ENCODE measurements at places on chromosomes 5 and 9.
A peak's percentile ranks its signal among the peaks of the same experiment; 100 is the strongest.

DNA sequence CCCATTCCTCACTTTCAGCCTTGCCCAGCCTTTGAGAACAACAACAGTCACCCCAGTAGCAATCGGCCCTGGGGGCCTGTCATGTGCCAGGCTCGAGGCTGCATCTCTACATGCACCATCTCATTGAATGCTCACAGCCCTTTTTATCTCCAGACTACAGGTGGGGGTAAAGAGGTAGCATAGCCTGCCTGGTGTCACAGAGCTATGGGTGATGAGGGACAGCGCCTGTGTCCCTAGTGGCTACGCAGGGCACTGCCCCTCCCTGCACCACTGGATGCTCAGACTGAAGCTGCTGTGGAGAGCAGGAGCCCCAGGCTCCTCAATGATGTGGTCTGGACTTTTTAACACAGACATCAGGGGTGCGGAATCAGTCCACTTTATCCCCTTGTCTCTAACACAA lies 2.8 kb downstream of the CAMK2A start:
- no peak for DNase-seq

GRCh38 chr5:53490747-53491146 lies 10.3 kb downstream of the FST start:
- DNase-seq = no peak

DNA sequence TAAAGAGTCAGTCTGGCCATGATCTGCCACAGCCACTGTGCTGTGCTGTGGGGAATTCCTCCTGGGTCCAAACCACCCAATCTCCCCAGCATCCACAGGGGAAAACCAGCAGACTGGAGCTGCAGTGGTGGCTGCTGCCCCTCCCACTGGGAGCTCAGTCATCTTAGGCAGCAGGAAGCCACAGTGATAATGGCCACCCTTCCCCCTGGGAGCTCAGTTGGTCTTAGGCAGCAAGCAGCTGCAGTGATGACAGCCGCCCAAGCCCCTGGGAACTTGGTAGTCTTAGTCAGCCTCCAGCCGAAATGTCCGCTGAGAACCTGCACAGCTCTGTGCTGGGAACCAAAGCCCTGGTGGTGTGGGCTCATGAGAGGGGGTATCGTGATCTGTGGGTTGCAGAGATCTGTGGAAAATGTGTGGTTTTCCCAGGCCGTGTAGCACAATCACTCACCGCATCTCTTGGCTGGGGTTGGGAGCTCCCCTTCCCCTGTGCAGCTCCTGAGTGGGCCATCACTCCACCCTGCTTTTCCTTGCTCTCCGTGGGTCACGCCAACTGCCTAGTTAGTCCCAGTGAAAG lies 38.4 kb upstream of the SMIM15 start:
- no peak for DNase-seq

- DNase-seq = no peak
These were observed 87.7 kb downstream of the OSTF1 start for GRCh38 chr9:75176037-75176436.

DNA sequence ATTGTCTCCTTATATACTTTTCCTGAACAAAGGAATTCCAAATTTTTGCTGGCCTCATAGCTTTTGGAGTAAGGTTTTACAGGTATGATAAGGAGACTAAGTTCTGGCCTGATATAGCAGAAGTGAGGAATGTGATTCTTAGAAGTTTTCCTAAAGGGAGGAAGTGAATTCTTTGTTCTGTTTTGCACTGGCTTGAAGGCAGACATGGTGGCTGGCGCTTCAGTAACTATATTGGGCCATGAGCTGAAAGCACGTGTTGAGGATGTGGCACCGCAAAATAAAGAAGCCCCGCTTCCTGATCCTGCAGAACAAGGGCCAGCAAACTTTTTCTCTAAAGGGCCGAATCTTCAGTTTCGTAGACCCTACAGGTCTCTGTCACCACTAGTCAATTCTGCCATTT lies 224.2 kb downstream of the SNX18 start:
- no peak for DNase-seq

DNA sequence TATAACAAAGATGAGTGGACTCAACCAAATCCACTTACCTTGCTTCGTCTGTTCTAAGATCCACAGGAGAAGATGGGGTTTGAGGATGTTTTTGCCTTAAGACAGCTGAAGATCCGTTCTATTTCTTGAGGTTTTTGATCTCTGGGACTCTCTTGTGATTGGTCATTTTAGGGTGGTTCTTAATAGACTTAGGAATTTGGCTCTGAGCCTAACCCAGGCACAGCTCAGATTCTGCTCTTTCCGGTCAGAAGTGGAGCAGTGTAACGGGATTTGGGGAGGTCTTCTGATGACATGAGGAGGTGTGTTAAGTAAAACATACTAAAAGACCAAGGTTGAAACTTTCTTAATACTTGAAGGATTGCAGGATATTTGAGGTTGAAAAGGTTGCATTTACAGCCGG lies 166.9 kb downstream of the DMRT2 start:
- no peak for DNase-seq

DNA sequence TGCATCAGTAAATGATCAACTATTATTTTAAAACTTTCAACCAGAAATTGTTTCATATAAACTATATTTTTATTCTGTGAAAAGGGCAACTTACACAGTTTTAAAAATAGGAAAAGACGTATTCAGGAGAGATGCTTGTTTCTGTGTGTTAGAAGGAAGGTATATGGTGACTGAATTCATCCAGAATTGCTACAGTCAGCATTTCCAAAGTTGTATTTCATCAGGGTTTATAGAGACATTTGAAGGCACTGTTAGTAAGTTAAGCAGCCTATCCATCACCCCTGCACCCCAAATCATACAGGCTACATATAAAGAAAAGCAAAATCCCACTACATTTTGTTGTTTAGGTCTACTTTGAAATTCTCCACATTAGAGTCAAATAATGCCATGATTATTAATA lies 716.0 kb downstream of the KCTD16 start:
- DNase-seq = no peak

GRCh38 chr5:41797662-41798061 lies 72.6 kb downstream of the OXCT1 start:
- DNase-seq = no peak

DNA sequence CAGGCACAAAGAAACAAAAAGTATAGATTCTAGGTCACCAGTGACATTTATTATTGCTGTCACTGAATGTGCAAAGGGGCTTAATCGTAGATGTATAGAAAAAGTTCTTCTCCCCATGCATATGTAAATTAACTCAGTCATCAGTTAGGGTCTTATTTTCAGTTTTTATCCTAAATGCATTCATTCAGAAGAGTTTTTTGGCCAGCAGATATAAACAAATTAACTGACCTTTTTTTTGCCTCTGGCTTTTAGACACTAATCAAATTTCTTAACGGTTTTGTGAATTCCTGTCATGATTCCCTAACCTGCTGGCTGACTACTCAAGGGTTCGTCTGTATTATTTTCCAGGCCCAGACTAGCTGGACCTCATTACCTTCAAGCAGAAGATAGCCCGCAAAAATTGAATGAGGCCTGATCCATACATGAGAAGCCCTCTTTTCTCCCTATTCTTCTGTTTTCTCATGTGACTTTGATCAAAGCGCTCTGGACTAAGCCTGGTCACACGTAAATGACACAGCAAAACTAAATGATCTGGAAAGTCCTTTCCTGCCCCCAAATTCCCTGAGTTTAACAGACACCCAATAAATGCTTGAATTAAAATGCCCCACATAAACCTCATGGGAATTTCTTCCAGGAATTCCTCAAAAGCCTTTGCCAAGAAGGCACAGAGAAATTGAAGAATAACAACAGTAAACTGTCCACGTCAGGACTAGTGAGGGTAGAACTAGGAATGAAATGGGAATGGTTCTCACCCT lies 83.7 kb downstream of the MYO10 start:
- no peak for DNase-seq

GRCh38 chr9:84845956-84846900 lies 176.7 kb downstream of the NTRK2 start:
- DNase-seq = no peak

DNA sequence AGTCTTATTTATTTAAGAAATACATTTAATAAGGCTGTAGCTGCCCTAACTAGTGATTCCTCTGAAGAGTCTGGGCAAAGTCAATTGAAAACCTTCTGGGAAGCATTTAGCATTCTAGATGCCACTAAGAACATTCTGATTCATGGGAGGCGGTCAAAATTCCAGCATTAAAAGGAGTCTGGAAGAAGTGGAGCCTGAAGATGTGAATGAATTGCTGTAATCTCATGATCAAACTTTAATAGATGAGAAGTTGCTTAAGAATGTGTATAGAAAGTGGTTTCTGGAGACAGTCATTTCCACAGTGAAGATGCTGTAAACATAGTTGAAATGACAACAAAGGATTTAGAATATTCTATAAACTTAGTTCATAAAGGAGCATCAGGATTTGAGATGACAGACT lies 61.4 kb downstream of the WDR41 start:
- DNase-seq = no peak

DNA sequence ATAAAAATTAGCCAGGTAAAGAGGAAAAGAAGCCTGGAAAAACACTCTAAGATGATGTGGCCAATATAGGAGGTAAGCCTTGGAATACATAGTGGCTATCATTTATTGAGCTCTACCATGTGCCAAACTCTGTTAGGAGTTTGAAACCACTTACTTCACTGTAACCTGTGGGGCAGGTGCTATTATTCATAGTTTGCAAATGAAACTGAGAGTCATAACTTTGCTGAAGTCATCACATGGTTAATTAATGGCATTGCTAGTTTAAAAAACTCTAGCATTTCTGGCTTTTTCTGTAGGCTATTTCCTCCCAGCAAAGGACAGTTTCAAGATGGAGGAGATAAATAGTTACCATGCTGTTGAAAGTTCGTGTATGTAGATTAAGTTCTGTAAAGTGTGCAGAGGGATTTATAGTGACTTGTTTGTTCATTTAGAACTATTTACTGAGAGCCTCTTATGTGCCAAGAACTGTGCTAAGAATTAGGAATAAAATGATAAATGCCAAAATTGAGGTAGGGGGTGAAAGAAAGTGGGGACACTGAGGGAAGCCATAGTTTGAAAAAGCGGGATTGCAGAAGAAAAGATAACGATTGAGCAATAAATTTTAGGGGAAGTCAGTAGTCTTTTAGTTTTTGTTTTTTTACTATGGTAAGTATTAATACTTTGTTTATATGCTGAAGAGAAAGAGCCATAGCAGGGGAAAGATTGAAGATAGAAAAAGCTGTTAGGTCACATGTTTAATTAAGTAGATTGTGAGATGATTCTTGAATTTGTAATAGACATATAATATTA lies 57.2 kb downstream of the WDR70 start:
- DNase-seq = no peak

- DNase-seq = no peak
These were observed 198.5 kb downstream of the SPOCK1 start for GRCh38 chr5:137300411-137301240.

DNA sequence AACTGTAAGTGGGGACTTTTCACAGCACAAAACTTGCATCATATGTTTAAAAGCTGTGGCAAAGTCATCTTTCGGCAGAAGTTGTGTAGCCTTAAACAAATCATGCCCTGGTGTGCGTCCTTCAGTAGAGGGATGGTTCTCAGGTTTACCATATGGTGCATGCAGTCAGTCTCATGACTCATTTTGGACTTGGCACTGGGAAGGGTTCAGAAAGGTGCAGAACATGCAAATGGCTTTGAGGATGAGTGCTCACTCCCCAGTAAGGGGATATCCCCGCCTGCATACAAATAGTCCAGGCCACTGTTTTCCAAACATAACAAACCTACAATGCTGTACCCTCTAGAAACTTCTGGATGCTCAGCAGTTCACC lies 260.3 kb downstream of the NDUFS4 start:
- no peak for DNase-seq

GRCh38 chr9:11349187-11349586 lies 736.4 kb upstream of the PTPRD start:
- DNase-seq = no peak

DNA sequence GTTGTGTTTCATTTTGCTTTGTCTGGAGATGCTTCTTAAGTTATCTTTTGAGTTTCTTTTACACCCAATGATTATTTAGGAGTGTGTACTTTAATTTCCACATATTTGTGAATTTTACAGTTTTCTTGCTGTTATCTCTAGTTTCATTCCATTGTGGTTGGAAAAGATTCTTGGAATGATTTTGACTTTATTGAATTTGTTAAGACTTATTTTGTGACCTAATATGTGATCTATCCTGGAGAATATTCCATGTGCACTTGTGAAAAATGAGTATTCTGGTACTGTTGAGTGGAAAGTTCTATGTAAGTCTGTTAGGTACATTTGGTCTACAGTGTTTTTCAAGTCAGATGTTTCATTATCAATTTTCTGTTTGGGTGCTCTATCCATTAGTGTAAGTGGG lies 24.4 kb upstream of the GRAMD2B start:
- DNase-seq = no peak

DNA sequence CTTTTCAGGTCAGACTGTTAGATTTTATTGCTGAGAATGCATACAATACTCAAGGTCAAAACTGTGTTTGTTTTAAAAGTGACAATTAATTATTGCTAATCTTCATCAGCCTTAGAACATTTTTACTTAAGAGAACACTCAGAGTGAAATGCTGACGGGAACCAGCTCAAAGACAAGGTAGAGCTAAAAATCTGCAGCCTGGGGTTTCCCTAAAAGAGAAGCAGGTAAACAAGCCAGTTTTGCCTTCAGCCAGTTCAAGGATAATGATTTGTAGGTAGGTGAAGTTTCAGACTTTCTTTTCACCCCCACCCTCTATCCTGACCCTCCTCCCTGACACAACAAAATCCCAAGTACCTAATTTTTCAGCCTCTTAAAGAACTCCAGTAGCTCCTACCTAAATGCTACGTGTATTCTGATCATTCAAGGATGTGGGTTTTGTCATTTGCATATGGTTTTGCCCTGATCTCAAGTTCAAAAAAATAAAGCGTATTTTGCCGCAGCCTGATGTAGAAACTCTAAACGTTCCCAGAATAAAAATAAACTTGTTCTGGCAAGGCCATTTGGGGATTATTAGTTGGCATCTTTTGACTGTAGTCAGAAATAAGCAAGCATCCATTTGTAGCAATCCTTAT lies 407.2 kb downstream of the EFNA5 start:
- DNase-seq = peak; percentile 48

- peak; percentile 4 for DNase-seq
These were observed 36.7 kb upstream of the KCNIP1 start for GRCh38 chr5:170466988-170467707.

DNA sequence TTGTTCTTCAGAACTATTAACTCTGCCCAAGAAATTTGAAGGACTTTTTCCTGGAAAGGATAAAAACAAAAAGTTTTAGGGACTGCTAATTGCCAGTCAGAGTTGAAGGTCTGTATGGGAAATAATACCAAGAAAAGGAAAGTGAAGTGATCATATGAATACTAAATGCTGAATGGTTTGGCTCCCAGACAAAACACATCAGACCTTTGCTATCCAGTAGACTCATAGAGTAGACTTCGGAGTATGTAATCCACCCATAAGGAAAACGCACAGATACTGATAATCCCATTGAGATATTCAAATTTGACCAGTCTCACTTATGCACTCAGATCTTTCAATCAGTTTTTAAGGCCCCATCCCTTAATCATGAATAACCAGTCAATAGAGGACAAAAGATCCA lies 319.0 kb upstream of the PTGER4 start:
- no peak for DNase-seq

DNA sequence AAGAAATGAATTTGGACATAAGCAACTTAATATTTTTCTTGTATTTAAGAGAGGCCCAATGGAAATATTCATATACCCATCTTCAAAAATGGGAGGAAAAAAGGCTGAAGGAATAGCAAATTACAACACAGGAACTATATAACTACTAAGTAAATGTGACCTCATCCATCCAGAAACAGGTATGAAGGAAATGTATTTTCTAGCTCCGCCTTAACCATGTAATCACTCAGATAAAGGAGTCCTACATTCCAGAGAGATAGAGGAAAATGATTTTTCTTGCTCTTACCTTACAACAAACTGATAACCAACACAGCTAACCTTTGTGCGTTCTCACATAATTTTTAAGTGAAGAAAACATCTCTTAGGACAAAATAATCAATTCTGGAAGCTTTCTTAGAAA lies 96.5 kb downstream of the NR6A1 start:
- DNase-seq = no peak

- DNase-seq = no peak
These were observed 32.6 kb downstream of the WDR36 start for GRCh38 chr5:111124793-111125192.
